ENCODE measurements at places on chromosomes 7 and 10.

DNA sequence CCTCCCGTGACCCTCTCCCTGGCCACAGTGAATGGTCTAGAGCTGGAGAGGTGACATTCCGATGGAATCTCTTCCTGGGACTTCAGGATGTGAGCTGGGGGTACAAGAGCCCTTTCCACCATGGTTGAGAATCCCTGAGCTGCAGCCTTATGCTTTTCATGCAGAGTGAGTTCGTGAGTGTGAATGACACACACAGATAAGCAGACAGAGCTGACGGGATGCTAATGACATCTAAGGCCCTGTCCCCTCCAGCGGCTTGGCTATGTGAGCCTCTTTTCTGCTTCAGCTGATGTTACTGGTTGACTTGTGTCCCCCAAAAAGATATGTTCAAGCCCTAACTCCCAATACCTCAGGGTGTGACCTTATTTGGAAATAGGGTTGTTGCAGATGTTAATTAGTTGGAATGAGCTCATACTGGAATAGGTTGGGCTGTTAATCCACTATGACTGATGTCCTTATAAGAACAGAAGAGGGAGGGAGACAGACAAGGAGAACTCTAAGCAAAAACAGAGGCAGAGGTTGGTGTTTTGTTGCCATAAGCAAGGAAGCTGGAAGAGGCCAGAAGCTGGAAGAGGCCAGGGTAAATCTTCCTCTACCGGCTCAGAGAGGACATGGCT, 111.1 kb upstream of the AFAP1L2 start:
- no peak for DNase-seq

- no peak for DNase-seq
These were observed 26.3 kb upstream of the COL1A2 start for GRCh38 chr7:94368371-94368791.

GRCh38 chr7:19294619-19295018, 149.4 kb upstream of the FERD3L start:
- DNase-seq, result no peak

DNA sequence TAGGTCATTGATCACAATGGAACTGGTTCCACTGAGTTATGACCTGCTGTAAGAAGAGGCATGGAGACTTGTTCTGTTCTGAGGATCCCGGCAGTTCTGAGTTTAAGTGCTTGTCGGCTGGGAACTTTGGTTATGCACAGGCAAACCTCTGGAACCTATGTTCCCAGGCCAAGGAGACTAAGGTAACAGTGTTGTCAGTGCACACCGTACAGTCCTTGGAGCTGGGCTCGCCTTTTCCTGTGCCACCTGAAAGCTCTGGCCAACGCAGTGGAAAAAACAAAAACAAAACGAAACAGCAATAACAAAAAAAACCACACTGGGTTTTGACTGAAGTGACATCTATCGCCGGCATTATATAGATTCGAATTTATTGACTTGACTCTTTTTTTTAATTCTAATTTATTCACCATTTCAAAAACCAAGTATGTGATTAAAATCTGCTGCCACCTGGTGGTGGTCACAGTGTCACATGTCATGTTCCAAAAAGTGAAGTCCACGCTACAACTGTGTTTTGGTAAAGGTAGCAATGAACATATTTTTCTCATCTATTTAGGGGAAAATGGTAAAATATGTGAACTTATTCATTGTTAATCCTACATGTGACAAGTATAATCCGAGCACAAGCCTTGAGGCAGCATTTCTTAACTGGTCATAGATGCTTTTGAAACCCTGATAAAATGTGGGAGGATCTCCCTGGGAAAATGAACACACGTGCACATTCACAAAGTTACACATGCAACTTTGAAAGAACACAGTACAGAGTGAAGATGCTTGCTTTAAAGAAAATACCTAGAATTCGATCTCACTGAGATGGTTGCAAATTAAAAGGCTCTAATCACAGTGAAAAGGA, 113.8 kb upstream of the PPP2R2D start:
- DNase-seq, result no peak

- DNase-seq, result no peak
These were observed 105.8 kb downstream of the EXOC4 start for GRCh38 chr7:133358708-133359107.

GRCh38 chr10:71260622-71261325, 48.4 kb downstream of the UNC5B start:
- DNase-seq, result no peak

DNA sequence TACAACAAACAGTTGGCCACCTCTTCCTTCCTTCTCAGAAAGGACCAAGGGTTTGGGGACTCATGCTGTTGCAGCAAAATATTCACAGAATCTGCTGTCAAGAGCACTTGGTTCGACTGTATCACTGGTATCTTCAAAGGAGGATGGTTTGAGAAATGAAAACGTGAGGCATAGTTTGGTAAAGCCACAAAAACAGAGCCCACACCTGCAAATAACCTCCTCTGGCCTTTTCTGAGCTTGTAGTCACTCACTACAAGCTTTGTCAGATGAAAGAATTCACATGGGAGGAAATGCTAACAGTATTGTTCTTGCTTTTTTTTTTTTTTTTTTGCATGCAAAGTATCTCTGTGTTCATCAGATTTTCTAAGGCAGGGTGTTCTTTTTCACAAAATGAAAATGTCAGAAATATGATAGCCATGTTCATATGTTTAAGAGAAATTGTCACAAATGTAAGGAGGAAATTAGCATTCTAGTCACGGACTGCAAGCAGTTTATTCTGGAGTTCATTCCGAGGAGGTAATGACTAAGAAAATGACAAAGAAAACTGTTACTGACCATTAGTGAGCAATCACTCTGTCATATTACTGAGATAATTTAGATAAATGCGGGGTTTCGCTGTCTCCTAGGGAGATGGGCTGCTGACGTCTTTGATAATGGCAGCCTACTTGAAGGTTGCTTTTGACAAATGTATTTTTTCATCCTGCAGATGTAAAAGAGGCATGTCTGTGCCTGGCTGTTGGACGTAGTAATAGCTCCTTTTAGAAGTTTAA, 117.8 kb upstream of the MYO3A start:
- peak; percentile 21 for DNase-seq

DNA sequence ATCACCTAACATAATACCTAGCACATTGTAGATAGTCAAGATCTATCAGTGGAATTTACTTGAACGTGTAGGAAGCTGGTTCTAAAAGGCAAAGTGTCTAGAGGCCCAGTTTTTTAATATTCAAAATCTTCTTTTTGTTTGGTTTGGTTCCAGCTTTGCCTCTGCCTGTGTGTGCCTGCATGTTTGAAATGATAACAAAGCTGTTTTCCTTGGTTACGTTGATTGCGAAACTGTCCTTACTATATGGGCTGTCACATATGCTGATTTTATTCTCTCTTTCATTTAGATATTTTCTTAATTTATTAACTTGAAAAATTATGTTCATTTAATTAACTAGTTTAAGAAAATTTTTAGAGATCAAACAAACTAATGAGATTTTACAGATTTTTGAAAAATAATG, 237.3 kb downstream of the SEMA3A start:
- DNase-seq, result no peak

DNA sequence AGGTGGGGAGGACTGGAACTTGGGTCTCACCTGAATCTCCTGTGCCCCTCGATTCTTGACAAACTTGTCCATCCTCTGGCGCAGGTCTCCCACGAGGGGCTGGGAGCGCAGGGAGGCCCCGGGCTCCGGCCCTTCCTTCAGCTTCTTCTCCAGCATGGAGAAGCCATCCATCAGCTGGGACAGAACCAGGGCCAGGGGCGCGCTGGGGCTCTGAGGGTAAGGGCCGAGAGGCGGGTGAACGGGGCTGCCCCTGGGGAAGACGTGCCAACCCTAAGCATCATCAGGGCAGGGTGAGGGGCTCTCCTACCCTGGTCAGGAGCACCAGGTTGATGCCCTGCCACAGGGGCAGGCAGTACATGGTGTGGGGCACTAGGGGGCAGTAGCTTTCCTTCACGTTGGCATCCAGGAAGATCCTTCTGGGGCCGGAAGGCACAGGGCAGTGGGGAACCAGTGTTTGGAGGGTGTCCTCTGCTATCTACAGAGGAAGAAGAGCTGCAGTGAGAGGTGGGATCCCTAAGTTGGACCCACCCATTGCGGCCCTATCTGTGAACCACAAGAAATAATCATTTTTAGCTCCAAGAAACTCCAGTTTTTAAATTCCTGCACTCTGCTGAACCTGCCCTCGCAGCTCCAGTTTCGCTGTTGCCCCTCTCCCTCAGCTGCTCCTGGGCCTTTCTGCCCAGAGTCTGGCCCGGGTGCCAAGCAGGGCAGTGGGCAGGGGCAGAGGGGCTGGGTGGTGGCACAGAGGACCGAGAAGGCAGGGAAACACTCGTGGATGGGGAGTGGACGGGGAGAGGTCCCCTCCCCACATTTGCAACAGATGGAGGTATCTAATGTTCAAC, 10.8 kb upstream of the PYROXD2 start:
- DNase-seq, result peak; percentile 0

DNA sequence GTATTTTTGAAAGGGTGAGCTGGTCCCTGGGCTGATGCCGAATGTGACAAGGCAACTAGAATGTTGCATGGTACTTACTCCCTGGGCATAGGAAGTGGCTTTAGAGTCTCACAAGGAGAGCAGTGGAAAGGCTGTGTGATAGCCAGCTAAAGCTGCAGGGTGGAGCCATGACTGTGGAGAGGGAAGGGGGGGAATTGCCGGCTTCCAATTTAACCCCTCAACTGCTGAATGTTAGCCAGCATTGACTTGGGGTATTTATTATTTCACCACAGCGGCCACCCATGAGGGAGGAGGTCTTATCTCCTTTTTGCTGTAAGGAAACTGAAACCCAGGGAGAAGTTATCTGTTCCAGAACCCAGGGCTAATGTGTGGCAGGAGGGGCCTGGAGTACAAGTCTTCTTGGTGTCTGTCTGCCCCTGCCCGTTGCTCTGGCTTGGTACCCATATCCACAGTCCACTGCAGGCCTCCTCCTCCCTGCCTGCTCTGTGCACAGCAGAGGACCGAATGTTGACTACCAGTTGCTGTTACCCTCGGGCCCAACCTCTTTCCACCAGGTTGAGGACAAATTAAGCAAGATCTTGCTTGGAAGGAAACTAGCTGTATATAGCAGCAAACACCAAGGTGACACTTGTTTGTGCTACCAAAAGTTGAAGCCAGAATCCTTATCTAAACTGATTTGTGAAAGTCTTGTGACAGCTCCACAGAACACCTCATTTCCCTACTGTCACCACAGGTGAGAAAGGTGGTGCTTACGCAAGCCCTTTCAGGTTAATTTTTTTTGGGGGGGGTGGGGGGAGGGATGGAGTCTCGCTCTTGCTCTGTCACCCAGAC, 37.6 kb downstream of the WBP1L start:
- DNase-seq, result no peak

GRCh38 chr10:95403700-95404461, 113.1 kb upstream of the PDLIM1 start:
- no peak for DNase-seq

DNA sequence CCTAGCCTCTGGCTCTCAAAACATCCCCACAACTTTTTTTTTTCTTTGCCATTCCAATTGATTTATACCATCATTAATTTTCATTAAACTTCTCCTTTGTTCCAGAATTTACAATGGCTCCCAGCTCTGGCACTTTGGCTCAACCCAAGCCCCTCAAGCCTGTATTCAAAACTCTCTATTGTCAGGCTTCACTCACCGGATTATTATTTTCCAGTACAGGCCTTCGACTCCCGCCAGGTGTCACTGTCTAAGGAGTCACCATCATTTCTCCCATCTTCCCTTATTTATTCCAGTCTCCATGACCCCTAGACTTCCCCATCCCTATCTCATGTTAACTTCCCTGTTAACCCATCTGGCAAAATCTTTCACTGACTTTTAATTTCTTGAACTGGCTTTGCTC, 67.8 kb downstream of the HIPK2 start:
- no peak for DNase-seq

- no peak for DNase-seq
These were observed 66.8 kb downstream of the MINDY4 start for GRCh38 chr7:30838008-30838407.

- DNase-seq, result no peak
These were observed 31.8 kb downstream of the GPRIN2 start for GRCh38 chr10:46524472-46525176.

DNA sequence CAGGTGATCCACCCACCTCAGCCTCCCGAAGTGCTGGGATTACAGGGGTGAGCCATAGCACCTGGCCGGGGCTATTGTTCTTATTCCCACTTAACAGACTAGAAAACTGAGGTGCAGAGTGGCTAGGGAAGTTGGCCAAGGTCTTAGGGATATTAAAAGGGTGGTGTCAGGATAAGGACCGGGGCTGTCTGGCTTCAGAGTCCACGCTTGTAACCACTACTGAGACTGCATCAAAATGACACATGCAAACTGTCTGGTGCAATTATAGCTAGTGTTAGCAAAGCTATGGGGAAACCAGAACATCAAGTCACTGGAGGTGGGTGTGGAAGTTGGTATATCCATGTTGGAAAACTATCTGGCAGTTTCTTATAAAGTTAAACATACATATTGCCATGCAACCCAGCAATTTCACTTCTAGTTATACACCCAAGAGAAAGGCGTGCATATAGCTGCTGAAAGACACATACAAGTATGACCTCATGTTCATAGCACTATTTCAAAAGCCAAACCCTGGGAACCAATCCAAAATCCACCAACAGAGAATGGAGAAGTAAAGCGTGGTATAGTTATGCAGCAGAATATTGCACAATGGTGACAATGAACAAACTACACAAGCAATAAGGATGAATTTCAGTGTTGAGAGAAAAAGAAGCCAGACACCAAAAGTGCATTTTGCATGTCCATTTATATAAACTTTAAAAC, 33.9 kb upstream of the EEPD1 start:
- DNase-seq, result no peak

DNA sequence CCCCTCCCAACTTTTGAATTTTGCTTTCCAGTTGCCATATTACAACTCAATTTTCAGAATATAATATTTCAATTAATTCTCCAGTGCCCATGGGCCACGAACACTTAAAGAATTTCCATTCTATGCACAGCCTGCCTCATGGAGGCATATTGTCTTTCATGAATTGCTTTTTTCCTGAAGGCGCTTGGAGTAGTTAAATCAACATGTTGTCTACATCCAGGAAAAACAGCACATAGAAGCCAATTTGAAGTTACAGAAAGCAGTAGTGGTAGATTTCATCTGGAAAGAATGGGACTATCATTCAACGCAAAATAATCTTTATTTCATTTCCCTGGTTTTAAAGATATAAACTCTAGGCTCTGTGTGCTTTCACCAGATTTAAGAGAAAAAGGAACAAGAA, 106.0 kb downstream of the NRP1 start:
- DNase-seq, result no peak

- DNase-seq, result no peak
These were observed 125.1 kb downstream of the THSD7A start for GRCh38 chr7:11706666-11707605.

DNA sequence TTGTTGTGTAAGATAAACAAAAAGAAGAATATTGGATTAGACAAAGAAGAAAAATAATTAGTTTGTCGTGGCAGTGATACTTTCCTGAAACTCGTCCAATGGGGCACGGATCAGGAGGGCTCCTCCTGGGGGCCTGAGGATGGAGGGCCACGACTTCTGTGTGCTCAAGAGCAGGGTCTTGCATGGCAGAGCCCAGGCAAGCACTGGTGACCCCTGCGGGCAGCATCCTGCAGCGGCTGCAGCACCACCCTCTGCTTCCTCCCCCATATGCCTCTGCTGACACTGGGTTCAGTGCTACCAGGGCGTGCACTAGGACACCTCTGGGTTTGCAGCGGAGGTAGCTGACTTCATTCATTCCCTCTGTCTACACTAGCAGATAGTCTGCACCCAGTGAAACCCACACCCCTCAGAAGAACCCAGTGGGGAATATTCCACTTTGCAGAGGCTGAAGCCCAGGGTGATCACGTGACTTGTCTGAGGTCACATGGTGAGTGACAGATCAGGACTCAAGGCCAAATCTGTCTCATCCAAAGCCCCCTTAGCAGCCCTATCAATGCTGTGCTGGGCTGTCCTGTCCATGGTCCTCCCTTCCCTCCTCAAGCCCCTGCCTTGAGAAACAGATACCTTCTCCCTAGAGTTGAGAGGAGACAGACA, 375.5 kb downstream of the TCERG1L start:
- no peak for DNase-seq
